Vagina (tissue), 2 donors: ENCODE measurements at places on chromosomes 11 and 22.

GRCh38 chr22:47400701-47401591, 638.5 kb downstream of the TBC1D22A start:
- no peak for DNase-seq
- no peak overlapping the region for H3K27ac ChIP-seq

GRCh38 chr22:46763051-46763705, 728 bp downstream of the TBC1D22A start:
- DNase-seq: no peak
- no peaks in the 10 kb centered on the region for H3K36me3 ChIP-seq
- no peaks in the 10 kb centered on the region for H3K27me3 ChIP-seq

DNA sequence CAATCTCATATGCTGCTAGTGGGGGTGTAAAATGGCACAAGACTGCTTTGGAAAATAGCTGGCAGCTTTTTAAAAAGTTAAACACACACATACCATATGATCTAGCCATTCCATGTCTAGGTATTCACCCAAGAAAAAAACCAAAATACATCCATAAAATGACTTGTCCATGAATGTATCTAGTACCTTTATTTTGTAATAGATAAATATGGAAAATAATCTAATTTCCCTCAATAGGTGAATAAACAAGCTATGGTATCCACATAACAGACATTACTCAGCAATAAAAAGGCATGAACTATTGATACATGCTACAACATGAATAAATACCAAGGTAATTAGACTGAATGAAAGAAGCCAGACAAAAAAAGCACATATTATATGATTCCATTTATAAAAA, 22.9 kb downstream of the RNF141 start:
- H3K4me1 ChIP-seq: peaks cover 37% of the 10 kb centered on the region
- no peak overlapping the region for H3K27ac ChIP-seq
- H3K27me3 ChIP-seq: no peaks in the 10 kb centered on the region
- H3K4me3 ChIP-seq: no peak overlapping the region
- no peaks in the 10 kb centered on the region for H3K36me3 ChIP-seq
- DNase-seq: no peak

DNA sequence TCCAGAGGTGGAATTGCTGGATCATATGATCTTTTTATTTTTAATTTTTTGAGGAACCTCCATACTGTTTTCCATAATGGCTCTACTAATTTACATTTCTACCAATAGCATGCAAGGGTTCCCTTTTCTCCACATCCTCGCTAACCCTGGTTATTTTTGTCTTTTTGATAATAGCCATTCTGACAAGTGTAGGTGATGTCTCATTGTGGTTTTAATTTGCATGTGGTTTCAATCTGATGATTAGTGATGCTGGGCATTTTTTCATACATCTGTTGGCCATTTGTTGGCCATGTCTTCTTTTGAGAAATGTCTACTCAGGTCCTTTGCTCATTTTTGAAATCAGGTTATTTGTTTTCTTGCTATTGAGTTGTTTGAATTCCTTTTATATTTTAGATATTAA, 15.4 kb upstream of the OR4D5 start:
- no peaks in the 10 kb centered on the region for H3K36me3 ChIP-seq
- DNase-seq: no peak
- no peak overlapping the region for H3K4me3 ChIP-seq
- H3K27me3 ChIP-seq: no peaks in the 10 kb centered on the region
- H3K27ac ChIP-seq: no peak overlapping the region
